ENCODE measurements at places on chromosomes 2 and 18.

DNA sequence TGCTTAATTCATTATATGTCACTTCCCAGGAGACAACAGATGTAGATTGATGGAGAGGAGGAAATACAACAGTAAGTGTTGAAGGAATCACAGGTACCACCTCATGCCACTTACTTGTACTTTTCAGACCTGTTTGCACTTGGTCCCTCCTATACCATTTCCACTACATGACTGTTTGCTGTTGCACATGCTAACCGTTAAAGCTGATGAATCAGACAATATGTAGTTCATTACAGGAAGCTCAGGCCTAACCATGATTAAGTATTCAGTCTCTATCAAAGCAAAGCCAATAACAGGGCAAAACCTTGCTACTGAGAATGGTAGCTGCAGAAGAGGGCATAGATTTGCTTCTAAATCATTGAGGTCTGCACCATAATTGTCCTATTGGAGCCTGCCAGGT is 30.2 kb upstream of the GRP start:
- no peak for DNase-seq

- DNase-seq = no peak
Observed at GRCh38 chr2:152098496-152099366, at the start of gene CACNB4. TSS of gene CACNB4 (minus strand) at chr2:152099044.

DNA sequence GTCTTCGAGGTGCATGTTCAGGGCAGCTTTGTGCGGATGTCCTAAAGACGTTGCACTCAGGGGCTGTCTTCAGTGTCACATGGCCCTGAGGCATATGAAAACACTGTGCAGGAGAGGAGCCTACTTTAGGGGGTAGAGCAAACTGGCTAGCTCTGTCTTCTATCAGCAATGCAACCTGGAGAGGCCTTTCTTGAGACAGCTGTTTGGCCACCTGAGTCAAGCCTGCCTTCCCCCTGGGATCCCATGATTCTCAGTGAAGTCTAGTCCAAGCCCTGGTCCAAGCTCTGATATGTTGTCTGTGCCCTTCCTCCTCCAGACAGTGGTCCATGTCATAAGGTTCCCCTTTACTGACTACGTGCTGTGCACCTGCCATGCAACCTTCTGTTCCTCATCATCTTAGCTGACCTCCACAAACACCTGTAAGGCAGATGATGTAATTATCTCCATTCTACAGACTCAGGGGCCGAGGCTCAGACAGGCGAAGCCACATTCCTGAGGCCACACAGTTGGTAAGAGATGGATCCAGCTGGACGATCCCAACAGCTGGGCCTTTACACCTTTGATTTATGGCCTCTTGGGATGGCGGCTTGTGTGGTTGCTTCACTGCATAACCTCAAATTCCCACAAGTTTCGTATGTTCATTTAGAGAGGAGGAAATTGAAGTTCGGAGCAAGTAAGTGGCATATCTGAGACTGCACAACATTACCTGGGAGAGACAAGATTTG is 109.9 kb downstream of the COPS8 start:
- DNase-seq = no peak

GRCh38 chr18:56517196-56517595 is 121.2 kb downstream of the TXNL1 start:
- DNase-seq = no peak

GRCh38 chr18:9851511-9851910 is 34.3 kb upstream of the TXNDC2 start:
- no peak for DNase-seq

GRCh38 chr2:98578231-98578630 is 30.1 kb downstream of the COA5 start:
- no peak for DNase-seq

GRCh38 chr2:86482034-86482433 is 40.9 kb downstream of the KDM3A start:
- DNase-seq = no peak

- no peak for DNase-seq
Observed at GRCh38 chr2:235672720-235673119, 178.9 kb downstream of the AGAP1 start.

DNA sequence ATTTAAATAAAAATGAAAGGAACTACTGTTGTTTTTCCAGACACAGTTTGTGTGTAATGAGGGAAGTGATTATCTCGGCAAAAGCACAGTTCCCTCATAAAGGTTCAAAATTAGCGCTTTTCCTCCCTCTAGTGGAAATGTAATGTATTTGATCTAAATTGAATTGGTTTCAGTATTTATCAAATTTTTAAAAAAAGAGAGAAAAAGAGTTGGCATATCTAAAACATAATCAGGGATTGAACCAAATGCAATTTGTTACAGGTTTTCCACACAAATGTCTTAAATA is 37.5 kb downstream of the CMPK2 start:
- no peak for DNase-seq

- no peak for DNase-seq
Observed at GRCh38 chr2:41495050-41495449, 552.8 kb upstream of the PKDCC start.

DNA sequence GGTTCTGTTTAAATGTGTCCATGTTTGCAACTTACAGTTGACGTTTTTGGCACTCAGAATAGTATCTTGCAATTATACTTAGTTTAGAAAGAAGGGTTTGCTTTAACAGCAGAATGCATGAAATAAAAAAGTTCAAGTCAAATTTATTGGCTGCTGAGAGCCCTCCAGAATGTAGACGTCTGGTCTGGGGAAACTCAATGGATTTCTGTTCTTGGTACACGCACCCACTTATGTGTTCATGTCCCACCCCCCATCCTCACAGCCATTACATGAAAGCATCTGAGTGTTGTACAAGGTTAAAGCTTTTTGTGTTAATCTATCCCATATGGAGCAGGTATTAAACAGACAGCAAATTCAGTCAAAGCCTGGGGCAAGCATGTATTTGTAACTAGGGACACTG is 219.5 kb downstream of the SOX11 start:
- DNase-seq = no peak

GRCh38 chr18:68179811-68180210 is 535.1 kb downstream of the TMX3 start:
- no peak for DNase-seq

GRCh38 chr2:69742322-69742952 is 503 bp downstream of the ANXA4 start:
- no peak for DNase-seq

DNA sequence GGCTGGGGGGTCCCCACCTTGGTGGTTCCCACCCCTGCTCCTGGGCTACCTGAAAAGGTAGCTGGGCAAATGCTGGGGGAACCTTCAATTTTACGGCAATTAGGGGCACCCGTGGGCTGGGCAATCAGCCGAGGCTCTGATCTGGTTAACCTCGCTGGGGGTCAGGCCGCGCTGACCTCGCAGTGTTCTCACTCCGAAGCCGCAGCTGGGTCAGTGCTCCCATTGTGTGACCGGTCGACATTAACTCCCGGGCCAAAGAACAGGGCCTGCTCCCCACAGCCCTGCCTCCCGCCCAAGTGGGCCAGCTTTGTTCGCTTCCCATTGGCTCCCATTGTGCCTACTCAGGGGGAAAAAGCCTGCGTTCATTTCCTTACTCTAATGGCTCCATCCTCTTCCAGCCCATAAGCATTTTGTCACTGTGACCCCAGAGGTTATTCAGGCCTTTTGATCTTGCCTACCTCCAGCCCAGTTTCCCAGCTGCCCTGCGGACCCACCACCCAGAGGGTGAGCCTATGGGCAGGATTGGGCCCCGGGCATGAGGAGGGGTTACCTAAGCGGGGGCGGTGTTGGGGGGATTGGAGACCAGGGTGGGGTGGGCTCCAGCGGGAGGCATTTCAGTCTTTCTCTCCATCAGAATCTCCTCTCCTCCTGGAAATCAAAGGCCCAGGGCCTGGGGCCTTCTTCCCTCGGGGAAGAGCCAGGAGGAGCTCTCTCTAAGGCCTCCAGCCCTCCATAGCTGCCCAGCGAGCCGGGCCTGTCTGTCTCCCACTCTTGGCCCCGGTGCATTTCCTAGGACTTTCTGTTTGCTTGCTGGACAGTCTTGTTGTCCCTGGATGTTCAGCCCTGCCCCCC is 90.1 kb downstream of the MYCN start:
- no peak for DNase-seq

DNA sequence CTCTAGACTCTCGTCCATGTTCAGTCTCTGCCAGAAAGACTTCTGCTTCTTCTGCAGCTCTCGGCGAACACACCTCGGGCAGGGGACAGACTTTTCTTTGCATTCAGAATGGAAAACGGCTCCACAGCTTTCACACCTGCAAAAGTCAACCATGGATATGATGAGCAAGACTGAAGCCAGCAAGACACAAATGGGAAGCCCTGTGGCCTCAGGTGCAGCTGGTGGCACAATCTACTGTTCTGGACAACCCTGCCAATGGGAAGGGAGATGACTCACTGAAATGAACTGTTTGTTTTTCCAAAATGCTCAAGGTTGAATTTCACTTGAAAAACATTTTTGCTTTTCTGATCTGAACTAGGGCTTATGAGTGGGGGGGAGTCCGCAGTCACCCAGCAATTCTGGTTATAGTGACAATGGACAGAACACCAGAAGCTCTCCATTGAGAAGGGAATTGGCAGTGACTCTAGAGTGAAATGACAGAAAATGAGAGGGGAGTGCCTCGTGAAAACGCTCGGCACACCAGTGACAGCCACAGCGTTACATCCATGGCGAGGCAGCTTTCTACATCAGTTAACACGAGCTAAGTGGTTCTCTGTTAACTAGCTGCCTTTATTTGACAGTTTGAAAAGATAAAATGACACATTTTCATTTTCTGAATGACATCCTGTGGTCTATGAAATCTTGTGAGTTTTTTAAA is 58.8 kb upstream of the FZD5 start:
- DNase-seq = no peak

DNA sequence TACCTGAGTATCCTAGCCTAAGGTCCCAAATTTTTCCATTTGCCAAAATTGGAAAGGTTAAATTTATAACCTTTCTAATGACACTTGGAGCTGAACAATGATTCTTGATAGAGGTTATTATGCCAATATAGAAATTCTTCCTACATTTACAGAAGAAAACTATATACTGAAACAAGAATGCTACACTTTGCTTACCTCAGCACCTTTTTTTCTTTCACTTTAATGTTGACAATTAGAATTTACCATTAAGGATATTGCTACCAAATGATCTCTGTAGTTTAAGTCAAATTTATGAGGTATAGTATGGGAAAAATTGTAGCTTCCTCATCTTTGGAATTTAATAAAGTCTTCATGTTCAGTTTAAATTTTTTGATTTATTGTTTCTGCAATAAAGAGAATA is 577.0 kb downstream of the NR4A2 start:
- DNase-seq = no peak

DNA sequence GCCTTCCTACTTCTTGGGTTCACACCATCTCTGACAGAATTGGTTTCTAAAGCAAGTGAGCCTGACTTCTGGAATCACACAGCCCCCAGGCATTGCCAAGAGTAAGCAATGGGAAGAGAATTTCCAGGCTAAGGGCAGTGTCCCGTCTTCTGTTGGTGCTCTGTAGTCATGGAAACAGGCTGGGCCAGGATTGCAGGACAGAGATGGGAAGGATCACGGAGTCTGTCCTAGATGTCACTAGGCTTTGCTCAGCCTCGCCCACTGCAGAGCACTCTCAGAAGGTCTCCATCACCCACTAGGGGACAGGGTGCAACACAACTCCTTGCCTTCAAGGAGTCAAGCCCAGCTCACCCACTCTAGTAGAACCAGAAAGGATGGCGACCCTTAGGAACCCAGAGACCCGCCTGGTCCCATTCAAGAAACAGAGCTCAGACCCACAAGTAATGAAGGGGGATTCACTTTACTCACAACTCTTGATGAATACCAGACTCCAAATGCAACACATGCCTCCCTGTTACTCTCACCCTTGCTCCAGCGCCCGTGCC is 48.6 kb upstream of the TEX51 start:
- DNase-seq = no peak

- no peak for DNase-seq
Observed at GRCh38 chr2:228369400-228370031, 188.0 kb upstream of the SPHKAP start.

DNA sequence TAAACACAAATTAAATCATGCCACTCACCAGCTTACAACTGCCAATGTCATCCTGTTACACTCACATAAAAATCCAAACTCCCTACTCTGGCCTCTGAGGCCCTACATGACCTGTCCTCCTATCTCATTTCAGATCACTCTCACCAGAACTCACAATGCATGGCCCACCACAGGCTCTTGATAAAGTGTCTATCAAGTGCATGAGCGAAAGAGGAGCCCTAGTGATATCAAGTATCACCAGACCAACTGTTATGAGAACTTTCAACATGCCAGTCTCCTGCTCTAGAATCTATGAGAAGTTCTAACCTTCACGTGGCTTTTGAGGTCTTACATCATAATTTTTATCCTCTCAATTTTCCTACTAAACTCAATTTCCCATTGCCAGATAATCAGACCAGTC is 76.4 kb upstream of the CD226 start:
- DNase-seq = no peak

DNA sequence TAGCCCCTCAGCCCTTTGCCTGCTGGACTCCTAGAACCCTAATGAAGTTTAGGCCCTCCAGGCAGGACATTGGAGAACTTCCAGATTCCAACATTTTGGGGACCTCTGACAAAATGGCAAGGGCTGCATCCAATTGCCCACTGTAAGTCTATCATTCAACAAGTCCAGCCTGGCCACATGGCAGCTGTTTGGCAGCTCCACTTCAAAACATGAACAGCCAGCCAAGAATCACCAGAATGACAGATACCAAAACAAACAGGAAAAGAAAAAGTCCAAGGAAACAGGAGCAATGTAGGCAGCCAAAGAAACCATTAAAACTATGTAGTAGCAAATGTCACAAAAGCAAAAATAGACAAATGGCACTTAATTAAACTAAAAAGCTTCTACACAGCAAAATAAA is 25.5 kb downstream of the SLC4A5 start:
- DNase-seq = no peak

DNA sequence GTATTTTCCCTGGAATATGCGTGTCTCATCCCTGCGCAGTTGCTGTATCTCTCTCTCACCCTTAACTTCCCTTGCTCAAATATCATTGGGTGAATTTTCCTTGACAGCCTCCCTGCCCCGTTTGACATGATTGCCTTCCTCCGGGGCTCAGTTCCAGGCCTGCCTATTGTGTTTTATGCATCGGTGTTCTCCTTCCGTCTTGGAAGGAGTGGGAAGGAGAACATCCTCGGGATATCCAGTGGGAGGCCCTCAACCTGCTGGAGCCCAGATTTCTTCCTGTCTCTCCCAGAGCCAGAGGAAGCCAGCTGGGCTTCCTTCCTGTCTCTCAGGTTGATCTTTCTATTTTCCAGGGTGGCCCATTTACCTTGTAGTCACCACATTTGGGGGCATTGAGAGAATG is 434.7 kb upstream of the HS6ST1 start:
- DNase-seq = no peak

GRCh38 chr2:43465234-43465633 is 130.6 kb downstream of the THADA start:
- DNase-seq = no peak

GRCh38 chr2:108621087-108621559 is 86.9 kb downstream of the LIMS1 start:
- peak; percentile 69 for DNase-seq

Data from activated naive CD4-positive, alpha-beta T cell treated with anti-CD3 and anti-CD28 coated beads, Interleukin-2, amount 50 U/mL, for 16 hours (primary cell).